SK-N-SH (cell line): ENCODE measurements at places on chromosomes 2 and 18. TPM values are rescaled to one million over a fixed set of nuclear protein-coding genes. Genes with fewer than 3 reads are reported as not detected.

- no peak for DNase-seq
Observed at GRCh38 chr2:157698430-157698829, 69.8 kb upstream of the ACVR1C start.

DNA sequence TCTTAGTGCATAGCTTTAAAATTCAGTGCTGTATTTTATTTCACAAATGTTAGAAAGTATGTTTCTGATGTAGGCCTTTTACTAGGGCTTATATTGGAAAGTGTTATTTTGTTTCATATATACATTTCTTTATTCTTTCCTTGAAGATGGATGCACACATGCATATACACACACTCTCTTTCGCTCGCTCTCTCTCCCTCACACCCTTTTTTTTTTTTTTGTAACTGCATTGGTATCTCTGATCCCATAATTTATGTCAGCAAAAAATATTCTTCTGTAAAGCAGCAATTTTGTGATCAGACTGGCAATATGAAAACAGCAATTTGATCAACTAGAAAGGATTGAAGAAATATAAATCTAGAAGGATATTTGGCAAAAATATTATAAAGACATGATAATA lies 2.0 kb downstream of the MBD5 start:
- no peak for DNase-seq

The CIDEA gene
- not detected in 2 replicates for polyA plus RNA-seq

GRCh38 chr2:144404586-144405314 lies 115.2 kb downstream of the ZEB2 start:
- DNase-seq: no peak

The HRH4 gene
- not detected in 2 replicates for polyA plus RNA-seq

DNA sequence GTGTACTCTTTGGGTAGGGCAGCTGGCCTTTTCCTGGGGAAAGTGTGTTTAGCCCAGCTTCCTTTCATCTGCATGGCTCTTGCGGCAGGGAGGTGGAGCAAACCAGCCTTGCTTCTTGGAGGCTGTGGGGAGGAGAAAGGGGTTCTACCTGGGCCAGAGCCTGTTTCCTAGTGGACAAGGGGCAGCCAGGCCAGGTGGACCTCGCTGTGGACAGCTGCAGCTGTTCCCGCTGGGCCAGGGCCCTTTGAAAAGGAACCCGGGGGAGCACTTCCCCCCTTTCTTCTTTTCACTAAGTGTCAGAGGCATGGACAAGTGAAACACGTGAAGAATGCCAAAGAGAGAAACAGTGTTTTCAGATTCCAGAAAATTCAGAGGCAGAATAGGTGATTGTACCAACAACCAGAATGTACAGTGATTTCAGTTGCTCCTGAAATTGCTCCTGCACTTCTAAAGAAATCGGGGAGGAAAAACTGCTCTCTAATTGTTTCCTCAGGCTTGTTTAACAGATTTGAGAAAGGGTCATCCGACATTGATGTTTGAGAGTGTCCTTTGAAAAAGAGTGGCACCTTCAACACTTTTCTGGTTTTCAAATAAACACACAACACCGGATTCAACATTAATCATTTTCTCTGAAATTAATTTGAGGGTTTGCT lies 3.9 kb downstream of the GLI2 start:
- DNase-seq: no peak

GRCh38 chr2:51324051-51324450 lies 292.1 kb upstream of the NRXN1 start:
- DNase-seq: peak; percentile 8
